Esophagus muscularis mucosa (tissue), 4 donors: ENCODE measurements at places on chromosomes 1 and 21. TPM values are rescaled to one million over a fixed set of nuclear protein-coding genes. Genes with fewer than 3 reads are reported as not detected.

Gene IKBKE
- total RNA-seq = 2.5 TPM

DNA sequence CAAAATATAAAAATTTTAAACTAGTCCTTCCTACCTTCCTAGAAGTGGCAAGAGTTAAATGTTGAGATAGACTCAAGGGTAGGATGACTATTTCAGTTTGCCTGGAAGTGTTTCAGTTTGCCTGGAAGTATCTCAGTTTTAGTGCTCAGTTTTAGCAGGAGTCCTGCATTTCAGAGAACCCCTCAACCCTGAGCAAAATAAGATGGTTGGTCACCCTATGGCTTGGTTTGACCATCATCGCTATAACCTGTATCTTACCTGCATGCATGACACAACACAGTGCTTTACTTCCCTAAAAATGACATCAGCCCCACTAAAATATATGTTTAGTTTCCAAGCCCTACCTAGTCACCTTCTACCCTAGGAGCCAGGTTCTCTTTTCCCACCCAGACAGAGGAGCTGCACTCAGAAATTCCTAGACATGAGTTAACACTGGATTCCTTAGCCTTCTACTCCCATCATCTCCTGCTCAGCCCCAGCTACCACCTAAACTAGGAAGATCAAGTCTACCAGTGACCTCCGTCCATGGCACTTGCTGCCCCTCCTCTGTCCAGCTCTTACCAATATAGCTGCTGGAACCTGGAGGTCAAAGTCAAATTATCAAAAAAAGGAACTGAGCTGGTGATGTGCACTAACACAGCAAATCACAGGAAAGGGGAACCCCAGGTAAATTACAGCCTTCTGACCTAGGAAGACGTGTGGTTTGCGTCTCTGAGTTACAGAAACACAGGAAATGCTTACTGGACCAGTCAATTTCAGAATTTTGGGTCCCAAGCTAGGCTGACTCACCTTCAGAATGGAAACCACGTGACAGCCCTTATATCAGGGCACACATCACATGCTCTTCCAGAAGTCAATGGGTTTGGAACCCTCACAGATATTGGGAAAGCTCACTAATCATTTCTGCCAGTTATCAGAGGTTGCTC is 2.2 kb upstream of the G0S2 start:
- no peak for DNase-seq

- DNase-seq = no peak
These were observed 14.5 kb upstream of the APP start for GRCh38 chr21:26185021-26185420.

DNA sequence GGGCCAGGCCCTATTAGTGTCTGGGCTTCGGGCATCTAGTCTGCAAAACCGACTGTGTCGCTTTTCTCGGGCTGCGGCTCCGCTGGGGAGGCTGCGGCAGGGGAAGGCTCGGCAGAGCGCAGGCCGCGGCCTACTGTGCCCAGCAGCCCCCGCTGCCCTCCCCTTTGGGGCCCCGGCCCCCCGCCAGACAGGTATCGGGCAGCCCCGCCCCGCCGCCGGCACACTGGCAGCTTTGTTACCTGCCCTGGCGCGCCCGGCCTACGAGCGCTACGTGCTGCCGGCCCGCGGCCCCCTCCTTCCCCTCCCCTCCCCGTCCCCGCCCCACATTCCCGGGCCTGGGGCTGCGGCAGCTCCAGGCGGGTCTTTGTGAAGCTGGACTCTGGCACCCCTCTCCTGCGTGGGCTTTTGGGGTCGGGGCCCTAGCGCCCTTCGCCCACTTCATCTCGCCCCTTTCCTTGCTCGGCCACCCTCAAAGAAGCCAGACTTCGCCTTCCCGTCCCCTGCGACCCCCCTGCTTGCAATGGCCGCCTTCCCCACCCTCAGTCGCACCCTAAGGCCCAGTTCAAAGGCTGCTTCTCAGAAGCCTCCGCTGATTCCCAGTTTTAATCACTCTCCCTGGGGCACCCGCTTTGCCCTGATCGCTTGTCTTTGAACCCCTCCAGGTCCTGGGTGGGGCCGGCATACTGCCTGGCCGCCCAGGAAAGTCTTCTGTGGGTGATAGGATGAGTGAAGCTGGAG is 48.9 kb upstream of the SLC2A1 start:
- no peak for DNase-seq

DNA sequence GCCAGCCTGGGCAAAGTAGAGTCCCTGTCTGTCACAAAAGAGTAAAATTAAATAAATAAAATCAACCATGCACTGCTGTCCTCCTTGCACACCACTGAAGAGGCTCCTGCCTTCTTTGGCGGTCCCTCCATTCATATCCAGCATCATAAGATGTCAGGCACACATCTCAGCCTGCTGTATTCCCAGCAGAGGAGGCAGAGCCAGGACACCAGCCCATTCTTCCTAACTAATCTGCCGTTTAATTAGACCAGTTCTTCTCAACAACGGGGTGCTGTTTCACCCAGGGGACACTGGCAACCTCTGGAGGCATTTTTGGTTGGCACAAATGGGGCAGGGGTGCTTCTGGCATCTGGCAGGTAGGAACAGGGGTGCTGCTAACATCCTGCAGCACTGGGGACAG is 119.7 kb downstream of the ETS2 start:
- no peak for DNase-seq

GRCh38 chr21:17981060-17981740 is 162.0 kb upstream of the C21orf91 start:
- DNase-seq = no peak
